ENCODE measurements at places on chromosomes 2 and 18. TPM values are rescaled to one million over a fixed set of nuclear protein-coding genes. Genes with fewer than 3 reads are reported as not detected.

- no peak for DNase-seq
Measured at GRCh38 chr2:70766357-70767078, 1.5 kb downstream of the ADD2 start.

DNA sequence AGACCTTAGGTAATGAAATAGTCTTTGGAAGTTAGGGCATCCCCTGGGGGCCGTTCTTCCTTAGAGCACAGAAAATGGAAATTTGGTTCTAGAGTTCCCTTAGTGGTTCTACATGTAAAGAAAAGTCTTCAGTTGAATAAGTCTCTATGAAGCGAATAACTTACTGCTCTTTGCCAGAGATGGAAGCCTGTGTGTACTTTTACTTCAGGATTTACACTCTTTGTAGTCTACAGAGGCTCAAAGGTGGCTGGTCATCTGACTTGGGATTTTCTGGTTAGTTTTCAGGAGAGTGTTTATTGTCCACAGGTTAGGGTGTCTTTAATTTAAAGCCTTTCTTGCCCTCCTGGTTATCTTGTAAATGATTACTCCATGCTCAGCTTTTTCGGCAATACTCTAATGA is 210.6 kb downstream of the ZNF521 start:
- no peak for DNase-seq

GRCh38 chr2:16183345-16183744 is 243.0 kb downstream of the MYCN start:
- no peak for DNase-seq

DNA sequence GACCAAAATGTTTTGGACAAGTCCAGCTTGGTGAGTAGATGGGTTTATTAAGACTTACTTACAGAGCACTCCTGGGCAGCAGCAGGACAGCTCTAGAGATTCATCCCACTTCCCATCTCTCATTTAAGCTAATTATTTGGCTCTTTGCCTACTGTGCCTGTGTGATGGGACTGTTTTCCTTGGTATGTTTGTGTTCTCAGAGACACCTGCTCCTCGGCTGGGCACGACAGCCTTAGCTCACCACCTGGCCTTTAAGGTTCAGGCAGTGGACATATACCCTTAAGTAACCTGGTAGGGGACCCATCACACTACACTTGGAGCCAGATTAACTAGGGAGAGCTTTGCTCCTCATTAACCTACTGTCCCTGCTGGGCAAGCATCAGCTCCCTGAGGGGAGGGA is 41.7 kb upstream of the EFEMP1 start:
- DNase-seq, result no peak

DNA sequence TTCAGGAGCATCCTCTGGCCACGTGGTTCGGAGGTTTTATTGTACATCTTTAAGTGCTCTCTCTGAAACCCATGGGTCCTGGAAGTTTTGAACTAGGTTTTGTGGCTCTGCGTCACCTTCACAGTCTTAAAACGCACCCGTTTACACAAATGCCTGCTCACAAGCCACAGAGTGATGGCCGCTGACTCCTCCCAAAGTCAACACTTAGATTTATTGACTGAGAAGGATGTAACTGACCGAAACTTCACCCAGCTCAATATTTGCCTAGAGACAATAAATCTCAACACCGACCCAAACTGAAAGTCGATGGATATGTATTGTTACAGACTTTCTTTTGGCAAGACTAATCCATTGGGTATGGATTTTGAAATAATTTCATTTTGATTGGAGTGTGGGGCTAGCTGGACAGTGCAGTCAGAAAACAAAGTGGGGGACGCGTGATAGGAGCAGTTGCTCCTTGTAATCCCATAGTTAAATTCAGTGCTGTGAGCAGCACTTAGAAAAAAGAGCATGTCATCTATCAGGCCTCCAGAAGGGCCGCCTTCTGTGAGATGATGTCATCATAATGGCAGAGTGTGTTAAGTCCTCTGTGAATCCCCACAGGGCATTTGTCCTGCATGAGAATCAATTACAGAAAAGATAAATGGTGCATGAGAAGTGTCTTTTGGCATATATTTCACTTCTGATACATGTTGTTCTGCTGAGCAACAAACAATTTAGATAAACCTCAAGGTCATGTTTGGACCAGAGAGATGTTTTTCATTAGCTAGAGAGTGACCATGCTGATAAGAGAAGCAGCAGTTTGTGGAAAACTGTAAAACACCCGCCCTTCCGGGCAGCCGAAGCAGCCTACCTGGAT is 183.7 kb downstream of the INO80D start:
- no peak for DNase-seq

DNA sequence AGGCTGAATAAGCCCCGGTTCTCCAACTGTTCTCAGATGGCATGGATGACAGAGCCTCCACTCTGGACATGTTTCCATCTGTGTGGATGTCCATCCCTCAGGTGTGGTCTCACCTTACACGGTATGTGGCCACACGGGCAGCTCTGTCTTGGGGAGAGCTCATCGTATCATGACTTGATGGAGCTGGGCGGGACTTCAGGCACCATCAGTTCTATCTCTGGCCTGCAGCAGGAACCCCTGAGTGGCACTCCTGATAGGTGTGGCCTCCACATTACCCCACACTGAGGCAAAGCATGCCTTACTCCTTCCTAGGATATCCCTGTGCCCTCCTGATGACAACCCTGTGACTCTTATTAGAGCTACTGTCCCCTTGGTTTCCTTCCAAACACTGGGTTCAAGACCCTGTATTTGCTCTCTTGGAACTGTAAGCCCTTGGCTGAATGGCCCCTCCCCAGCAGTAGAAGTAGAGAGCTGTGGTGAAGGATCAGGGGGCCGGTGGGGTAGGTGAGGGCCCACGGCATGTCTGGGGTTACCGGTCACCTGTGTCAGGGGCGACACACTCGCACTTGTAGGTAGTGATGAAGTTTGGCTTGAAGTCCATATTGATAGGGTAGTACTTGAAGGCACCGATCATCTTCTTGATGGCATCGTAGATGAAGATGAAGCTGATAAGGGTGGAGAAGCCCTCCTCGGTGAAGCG is 48.2 kb downstream of the MTHFD2 start:
- DNase-seq, result no peak

DNA sequence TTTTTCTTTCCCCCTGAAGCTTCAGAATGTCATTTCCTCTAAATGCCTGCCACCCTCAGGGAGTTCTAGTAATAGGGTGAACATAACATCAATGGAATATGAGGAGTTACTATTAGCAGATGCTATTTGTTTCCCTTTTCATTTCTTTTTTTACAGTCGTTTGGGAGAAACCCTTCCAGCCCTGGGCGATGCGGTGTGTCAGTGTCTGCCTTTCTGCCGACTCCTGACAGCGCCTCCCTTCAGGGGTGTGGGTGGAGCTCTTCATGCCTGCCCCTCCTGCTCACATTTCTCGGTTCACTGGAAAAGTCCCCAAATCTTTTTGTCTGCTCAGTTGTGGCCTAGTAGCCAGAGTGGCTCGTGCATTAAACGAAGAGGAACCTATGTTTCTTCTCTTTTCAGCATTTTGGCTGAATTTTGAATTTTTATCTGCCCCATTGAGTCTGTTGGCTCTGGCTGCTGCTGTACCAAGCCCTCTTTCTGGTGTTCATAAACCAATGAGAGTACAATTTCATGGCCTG is 72.3 kb downstream of the FMNL2 start:
- peak; percentile 55 for DNase-seq

SOCS6 gene
- total RNA-seq, result 6.5 TPM
